Mesenteric fat pad (tissue), 1 donor: ENCODE measurements at places on chromosomes 3 and 15. TPM values are rescaled to one million over a fixed set of nuclear protein-coding genes. Genes with fewer than 3 reads are reported as not detected.

DNA sequence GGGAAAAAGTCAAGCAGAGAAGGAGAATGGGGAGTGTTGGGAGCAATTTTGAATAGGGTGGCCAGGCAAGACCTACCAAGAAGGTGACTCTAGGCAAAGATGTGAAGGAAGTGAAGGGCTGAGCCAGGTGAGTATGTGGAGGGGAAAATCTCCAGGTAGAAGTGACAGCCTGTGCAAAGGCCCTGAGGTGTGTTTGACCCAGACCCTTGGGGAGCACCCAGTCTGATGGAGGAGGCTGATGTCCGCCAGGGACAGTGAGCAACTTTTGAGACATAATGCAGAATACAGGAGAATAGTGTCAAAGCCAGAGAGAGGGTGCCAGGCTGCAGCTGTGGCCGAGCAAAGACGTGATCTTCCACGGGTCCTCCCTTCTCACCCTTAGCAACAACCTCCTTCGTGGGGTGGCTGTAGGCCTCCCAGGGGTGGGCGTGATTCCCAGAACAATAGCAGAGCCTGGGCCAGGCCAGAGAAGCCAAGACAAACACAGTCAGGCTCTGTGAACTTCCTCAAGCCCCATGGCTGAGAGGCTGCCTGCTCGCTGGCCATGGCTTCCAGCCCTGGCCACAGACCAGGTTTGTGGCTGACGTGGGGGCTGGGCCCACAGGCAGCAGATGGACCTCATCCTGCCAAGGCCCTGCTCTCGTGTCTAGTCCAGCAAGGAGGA is 58.1 kb downstream of the SLC6A6 start:
- no peak for DNase-seq

GRCh38 chr15:66865622-66866611 is 163.9 kb downstream of the SMAD6 start:
- DNase-seq, result peak; percentile 84

- no peak for DNase-seq
Measured at GRCh38 chr3:15107075-15107947, 8.4 kb upstream of the RBSN start.

DNA sequence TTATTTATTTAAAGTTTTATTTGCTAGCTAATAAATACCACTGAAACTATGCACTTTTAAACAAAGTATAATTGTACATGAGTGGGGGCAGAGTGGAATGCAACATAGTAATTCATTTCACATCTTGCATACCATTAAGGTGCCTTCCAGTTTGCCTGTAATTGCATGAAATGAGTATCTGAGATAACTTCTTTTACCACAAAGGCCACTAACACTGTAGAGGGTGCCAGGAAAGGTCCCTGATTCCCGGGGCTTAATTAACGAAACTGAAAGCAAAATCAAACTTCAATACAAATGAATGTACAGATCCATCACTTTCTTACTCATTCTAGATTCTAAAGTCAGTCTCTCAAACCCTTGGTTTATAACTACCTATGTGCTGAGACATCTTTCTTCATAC is 2.1 kb downstream of the CD47 start:
- DNase-seq, result no peak

The WWTR1 gene
- 65.9 TPM for total RNA-seq
